ENCODE measurements at places on chromosomes 16 and 17.

DNA sequence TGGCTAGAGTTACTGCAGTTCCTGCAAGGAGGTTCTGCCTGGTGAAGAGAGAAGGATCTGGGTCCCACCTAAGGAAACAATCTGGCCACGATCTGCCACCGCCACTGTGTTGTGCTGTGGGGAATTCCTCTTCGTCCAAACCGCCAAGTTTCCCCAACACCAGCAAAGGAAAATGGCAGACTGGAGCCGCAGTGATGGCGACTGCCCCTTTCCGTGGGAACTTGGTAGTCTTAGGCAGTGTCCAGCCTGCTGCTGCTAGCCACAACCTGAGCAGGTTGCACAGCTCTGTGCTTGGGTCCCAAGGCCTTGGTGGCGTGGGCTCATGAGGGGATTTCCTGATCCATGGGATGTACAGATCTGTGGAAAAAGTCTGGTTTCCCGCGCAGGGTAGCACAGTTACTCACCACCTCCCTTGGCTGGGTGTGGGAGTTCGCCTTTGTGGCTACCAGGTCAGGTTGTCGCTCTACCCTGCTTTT, 28.6 kb downstream of the NFATC3 start:
- no peak for DNase-seq
- no peaks in the 10 kb centered on the region for H3K36me3 ChIP-seq
- no peaks in the 10 kb centered on the region for H3K27me3 ChIP-seq

DNA sequence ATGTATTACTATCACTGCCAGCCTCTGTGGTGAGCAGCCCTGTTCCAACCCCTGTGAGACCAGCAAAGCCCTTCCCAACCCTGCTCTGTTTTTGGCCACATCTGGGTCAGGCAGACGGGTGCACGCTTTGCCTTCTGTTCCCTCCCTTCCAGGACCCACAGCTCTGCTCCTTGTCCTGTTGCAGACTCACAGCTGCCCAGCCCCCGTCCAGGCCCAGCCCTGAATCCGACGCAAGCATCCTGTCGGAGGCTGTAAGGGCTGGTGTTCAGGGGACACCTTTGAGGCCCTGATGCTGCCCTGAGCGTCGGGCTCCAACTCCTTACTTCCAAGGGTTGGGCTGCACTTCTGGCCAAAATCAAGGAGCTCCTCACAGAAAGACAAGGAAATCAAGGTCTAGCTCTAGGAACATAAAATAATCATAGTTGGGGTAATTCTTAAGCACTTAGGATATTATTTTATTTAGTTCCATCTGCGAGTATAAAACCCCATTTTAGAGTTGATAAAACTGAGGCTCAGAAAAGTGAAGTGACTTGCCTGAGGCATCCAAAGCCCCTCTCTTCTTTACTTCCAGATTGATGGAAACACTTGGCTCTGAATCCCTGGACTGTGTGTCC, 14.3 kb upstream of the SRCIN1 start:
- no peak for DNase-seq
- H3K4me3 ChIP-seq = no peak overlapping the region
- H3K27me3 ChIP-seq = peaks cover 59% of the 10 kb centered on the region

GRCh38 chr16:55001931-55002330, 71.3 kb downstream of the IRX5 start:
- H3K4me1 ChIP-seq = peaks cover 21% of the 10 kb centered on the region
- DNase-seq = peak; percentile 18
- H3K27me3 ChIP-seq = peaks cover 13% of the 10 kb centered on the region
- H3K4me3 ChIP-seq = no peak overlapping the region
- H3K36me3 ChIP-seq = peaks cover 4% of the 10 kb centered on the region
- no peak overlapping the region for H3K27ac ChIP-seq

GRCh38 chr17:79613195-79613772, 2.4 kb upstream of the RBFOX3 start:
- H3K4me3 ChIP-seq = no peak overlapping the region
- peaks cover 90% of the 10 kb centered on the region for H3K27me3 ChIP-seq
- H3K36me3 ChIP-seq = no peaks in the 10 kb centered on the region
- no peaks in the 10 kb centered on the region for H3K4me1 ChIP-seq
- H3K27ac ChIP-seq = no peak overlapping the region
